Vagina (tissue), 2 donors: ENCODE measurements at places on chromosomes 6 and 20.

DNA sequence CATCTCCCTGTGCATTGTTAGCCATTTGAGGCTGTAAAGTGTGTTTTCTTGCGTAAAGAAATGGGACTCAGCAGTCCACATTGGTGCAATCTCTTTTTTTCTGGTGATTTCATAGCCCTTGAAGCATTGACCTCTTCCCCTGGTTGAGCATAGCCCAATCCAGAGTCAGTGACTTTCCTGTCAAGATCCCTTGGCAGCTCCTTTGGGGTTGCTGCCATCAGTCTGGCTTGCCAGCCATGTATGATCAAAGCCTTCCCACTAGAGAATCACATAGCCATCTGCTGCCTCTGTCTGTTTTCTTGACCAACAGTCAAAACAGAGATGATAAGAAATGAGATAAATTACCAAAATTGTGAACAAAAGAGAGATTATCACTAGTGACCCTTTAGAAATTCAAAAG, 19.6 kb downstream of the HLA-A start:
- DNase-seq, result no peak

GRCh38 chr6:147207351-147207750, 3.1 kb downstream of the STXBP5 start:
- no peak for DNase-seq

- DNase-seq, result no peak
These were observed 9.9 kb downstream of the PCIF1 start for GRCh38 chr20:45944151-45944964.

GRCh38 chr6:43883847-43884651, 114.0 kb downstream of the VEGFA start:
- no peak for DNase-seq

DNA sequence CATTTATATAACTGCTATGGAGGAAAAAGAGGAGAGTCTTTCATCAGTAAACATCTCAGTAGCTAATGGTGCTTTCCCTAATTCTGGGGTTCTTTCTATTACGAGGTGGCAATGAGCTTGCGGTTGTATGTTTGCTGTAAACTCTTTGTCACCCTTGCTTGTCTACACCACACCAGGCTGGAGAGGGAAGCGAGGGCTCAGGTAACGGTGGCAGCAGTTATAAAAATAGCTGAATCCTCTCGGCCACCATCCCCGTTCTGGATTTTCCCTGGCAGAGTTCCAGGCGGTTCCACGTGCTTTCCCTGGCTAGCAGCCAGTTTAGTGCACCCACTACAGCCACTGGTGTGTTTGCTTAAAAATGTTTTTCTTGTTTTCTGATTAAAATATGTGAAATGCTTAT, 39.0 kb downstream of the MAS1 start:
- DNase-seq, result peak; percentile 77

GRCh38 chr6:9647599-9647998, 767.3 kb downstream of the TFAP2A start:
- DNase-seq, result no peak

- DNase-seq, result no peak
These were observed 129.1 kb downstream of the PACRG start for GRCh38 chr6:162856885-162857284.

GRCh38 chr6:32947552-32948465, 5.1 kb downstream of the HLA-DMA start:
- no peak for DNase-seq

DNA sequence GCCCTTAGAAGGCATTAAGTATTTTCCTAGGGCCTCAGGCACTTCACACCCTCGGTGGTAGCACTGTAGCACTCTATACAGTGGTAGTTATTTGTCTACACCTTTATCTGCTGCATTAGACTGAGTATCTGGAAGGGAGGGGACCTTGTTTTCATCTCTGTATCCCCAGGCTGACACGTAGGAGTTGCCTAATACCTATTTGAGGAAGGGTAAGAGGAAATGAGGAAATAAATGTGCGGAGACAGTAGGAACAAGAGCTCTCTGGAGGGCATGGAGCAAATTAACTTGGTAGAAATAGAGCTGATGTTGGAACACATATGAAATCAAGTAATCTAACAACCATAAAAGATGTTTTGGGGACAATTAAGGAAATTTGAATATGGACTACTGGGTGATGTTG, 3.9 kb downstream of the CNPY3 start:
- DNase-seq, result no peak

DNA sequence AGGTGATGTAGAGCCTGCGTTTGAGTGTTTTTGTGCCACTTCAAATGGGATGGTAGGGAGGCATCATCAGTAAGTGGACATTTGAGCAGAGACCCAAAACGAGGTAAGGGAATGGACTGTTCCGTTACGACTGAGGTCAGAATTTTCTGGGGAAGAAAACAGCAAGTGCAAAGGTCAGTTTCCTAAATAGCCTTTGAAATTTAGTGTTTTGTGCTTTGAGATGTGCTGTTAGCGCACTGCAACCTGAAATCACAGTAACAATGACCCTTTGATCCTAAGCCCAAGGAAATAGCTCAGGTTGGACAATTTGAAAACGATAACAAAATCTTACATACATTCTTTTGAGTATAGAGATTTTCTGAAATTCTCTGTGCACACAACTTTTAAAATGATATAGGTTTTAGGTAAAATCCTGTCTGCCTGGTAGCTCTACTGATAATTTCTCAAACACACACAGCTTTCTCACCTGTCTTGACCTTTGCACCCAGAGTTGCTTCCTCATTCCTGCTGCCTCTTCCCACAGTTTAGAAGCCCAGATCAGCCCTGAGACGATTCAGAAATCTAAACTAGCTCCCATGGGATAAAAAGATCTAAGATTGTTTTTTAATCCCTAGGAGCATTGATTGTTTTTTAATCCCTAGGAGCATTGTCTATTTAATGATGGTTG, 22.1 kb downstream of the DCBLD1 start:
- DNase-seq, result no peak

DNA sequence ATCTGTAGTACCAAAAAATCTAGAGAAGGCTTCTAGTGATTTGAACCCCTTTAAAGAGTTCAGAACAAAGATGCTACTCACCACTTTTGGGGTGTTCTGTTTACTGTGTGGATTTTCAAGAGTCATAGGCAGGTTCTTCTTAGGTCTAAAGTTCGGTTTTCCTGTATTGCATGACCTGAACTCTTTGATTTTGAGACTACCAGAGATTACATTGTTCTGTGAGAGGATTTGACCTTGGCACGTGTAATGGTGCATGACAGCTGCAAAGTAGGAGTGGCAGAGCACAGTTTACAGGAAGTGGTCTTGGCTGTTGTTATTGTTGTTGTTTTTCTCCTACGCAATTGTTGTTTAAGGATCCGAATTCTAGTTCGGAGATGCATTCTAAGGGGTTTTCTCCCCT, 592.7 kb downstream of the EPHA7 start:
- no peak for DNase-seq
